Sigmoid colon (tissue), 7 donors: ENCODE measurements at places on chromosomes 5 and 9.

GRCh38 chr9:69276775-69277174, 48.2 kb upstream of the ENTREP1 start:
- no peak for DNase-seq
- H3K27me3 ChIP-seq = no peaks in the 10 kb centered on the region
- no peaks in the 10 kb centered on the region for H3K4me1 ChIP-seq

DNA sequence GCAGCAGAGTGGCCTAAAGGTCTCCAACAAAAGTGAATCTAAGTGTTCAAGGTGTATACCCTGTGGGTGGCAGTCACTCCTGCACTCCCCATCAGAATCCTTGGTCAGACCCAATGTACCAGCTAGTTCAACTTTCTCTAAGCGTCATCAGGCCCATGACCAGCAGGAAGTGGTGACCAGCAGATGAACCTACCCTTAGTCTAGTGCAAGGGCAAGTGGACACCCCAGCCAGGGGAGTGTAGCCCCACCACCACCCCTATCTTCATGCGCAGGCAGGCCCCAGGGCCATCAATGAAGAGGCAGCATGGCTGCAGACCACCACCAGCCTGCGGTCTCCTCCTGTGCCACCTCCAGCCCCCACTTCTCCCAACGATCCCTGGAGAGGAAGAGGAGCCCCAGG, 213.1 kb downstream of the AGTPBP1 start:
- no peak for DNase-seq
- no peak overlapping the region for H3K27ac ChIP-seq
- H3K27me3 ChIP-seq = no peaks in the 10 kb centered on the region
- no peak overlapping the region for H3K4me3 ChIP-seq
- H3K36me3 ChIP-seq = no peaks in the 10 kb centered on the region

GRCh38 chr9:69195668-69196067, 21.6 kb downstream of the TJP2 start:
- H3K4me3 ChIP-seq = no peak overlapping the region
- no peaks in the 10 kb centered on the region for H3K36me3 ChIP-seq
- H3K27me3 ChIP-seq = no peaks in the 10 kb centered on the region
- no peak overlapping the region for H3K27ac ChIP-seq
- no peak for DNase-seq

DNA sequence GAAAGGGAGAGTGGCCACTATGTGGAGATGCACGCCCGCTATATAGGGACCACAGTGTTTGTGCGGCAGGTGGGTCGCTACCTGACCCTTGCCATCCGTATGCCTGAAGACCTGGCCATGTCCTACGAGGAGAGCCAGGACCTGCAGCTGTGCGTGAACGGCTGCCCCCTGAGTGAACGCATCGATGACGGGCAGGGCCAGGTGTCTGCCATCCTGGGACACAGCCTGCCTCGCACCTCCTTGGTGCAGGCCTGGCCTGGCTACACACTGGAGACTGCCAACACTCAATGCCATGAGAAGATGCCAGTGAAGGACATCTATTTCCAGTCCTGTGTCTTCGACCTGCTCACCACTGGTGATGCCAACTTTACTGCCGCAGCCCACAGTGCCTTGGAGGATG, 19.8 kb downstream of the RGMB start:
- no peaks in the 10 kb centered on the region for H3K27me3 ChIP-seq
- no peak for DNase-seq
- no peak overlapping the region for H3K27ac ChIP-seq
- H3K36me3 ChIP-seq = peaks cover 13% of the 10 kb centered on the region
- H3K4me1 ChIP-seq = peaks cover 24% of the 10 kb centered on the region

DNA sequence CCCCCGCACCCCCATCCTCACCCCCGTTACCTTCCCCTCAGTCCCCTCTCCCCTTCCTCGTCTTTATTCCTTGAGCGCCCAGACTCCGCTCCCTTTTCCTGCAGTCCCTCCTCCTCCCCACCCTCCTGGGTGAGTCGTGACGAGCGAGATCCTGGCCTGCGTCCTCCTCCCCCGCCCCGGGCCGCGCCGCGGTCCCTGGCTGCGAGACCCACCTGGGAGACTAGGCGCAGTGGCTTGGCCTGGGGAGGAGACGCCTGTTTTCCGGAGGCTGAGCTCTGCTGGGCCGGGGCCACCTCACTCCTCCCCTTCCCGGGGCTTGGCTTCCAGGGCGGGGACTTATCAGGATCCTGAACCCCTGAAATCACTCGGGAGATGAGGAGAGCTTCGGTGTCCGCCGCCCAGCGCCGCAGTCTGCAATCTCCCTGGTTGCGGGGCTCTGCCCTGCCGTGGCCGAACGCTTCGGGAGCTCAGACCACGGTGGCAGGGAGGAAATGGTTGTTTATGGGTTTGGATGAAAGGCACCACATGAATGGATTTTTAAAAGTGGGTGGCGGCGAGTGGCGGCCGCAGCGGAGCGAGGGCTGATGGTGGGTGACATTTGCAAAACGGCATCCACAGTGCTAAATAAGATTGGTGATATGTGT, 984 bp downstream of the STXBP1 start:
- no peaks in the 10 kb centered on the region for H3K36me3 ChIP-seq
- peaks cover 23% of the 10 kb centered on the region for H3K4me1 ChIP-seq
- H3K27ac ChIP-seq = peak overlapping the region; percentile 91

DNA sequence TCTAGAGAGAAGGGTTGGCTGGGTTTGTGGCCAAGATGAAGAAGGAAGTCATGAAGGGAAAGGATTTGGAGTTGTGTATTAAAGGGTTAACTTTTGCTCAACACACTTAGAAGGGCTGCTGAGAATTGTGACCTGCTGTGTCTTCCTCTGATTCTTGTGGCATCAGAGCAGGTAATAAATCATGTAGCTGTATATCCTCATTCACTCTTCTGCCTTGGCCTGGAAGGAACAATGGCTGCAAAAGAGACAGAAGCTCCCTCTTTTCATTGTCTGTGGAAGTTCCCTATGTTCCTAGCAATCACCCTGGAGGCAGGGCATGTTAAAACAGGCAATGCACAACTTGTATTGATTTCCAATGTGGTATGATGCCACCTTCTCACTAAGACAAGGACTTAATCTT, 159.1 kb downstream of the LRRC70 start:
- no peaks in the 10 kb centered on the region for H3K4me1 ChIP-seq
- no peaks in the 10 kb centered on the region for H3K36me3 ChIP-seq
- no peaks in the 10 kb centered on the region for H3K27me3 ChIP-seq
- DNase-seq = no peak
- no peak overlapping the region for H3K27ac ChIP-seq

DNA sequence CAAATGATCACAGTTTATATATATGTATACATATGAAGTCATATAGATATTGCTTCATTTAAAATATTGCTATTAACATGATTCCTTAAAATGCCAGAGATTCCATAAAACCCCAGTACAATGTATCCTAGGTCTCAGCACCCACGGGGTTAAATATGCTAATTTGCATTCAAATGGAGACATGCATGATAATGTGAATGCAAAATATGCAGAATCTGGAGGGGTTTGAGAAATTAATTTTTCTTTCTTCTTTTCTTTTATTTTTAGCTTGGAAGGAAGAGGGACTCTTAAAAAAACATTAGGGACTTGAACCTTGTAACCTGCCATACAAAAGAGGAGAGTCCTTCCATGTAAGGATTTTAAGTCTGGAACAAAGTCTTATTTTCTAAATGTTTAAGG, 211.9 kb downstream of the MEF2C start:
- peaks cover 86% of the 10 kb centered on the region for H3K27me3 ChIP-seq
- no peaks in the 10 kb centered on the region for H3K36me3 ChIP-seq
- no peak for DNase-seq
- peaks cover 33% of the 10 kb centered on the region for H3K4me1 ChIP-seq
- no peak overlapping the region for H3K4me3 ChIP-seq

DNA sequence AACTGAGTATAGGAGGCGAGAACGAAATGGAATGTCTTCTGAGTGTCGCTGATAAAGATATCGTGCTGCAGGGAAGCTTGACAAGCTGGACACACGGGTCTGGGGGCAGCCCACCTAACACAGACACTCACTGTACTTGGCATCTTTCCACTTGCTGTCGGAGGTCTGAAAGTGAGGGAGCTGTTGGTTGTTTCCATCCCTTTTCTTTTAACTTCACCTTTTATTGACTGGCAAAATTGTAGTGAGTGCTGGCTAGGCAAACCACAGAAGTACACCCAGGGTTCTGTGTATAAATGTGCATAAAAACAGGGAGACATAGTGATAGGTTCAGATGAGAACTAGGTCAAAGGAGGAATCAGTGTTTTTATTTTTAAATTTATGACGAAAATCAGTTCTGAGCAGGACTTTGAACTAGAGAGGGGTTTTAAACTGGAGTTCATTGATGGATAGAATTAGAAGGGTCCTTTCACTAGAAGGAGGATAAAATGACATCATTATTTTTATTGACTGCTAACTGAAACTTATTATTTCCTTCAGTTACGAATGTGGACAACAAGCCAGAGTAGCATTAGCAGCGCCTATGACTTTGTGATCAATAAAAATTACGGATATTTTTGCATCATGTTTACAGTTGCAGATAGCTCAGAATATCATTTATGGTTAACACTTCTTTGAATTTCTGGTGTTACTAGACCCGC, 817 bp downstream of the GAPVD1 start:
- peak overlapping the region; percentile 84 for H3K4me3 ChIP-seq
- H3K27ac ChIP-seq = peak overlapping the region; percentile 89
- H3K4me1 ChIP-seq = peaks cover 16% of the 10 kb centered on the region
- no peaks in the 10 kb centered on the region for H3K27me3 ChIP-seq
- DNase-seq = no peak
- H3K36me3 ChIP-seq = no peaks in the 10 kb centered on the region

- DNase-seq = no peak
- H3K27me3 ChIP-seq = peaks cover 9% of the 10 kb centered on the region
- H3K27ac ChIP-seq = peak overlapping the region; percentile 62
- peak overlapping the region; percentile 47 for H3K4me3 ChIP-seq
- peaks cover 23% of the 10 kb centered on the region for H3K4me1 ChIP-seq
- no peaks in the 10 kb centered on the region for H3K36me3 ChIP-seq
These were observed 146.3 kb downstream of the ERCC6L2 start for GRCh38 chr9:96021551-96022444.

DNA sequence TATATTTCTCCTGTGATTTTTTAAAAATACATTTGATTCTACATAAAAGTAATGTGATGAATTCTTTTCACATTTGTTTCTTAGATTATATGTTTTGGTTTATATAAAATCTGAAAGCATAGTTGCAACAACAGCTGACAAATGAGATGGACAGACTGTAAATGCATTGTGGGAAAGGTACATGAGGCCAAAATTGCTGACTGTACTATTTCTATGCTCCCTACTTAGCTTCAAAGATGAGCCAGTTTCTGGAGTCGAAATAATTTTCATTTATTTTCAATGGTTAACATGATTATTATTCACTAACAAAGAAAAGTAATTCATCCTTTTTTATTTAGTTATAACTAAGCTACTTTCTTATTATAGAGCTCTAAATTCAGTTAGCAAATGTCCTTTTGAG, 441.3 kb upstream of the CCNG1 start:
- no peaks in the 10 kb centered on the region for H3K36me3 ChIP-seq
- H3K27me3 ChIP-seq = no peaks in the 10 kb centered on the region
- no peaks in the 10 kb centered on the region for H3K4me1 ChIP-seq
- H3K4me3 ChIP-seq = no peak overlapping the region
- no peak overlapping the region for H3K27ac ChIP-seq

DNA sequence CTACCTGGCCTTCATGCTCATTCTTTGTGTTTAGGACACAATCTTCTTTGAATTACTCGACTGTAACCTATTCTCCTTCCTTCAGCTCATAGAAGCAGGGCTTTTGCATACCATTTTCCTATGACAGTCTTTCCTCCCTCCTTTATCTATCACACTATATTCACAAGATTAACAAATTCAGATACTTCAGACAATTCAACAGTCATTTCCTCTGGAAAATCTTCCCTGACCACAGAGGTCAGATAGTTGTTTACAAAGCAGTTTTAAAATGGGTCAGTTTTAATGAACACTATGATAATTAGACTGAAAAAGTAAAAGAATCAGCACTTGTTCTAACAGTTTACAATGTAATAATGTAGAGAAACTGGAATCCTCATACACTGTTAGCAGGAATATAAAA, 4.3 kb downstream of the CAAP1 start:
- no peaks in the 10 kb centered on the region for H3K27me3 ChIP-seq
- no peaks in the 10 kb centered on the region for H3K36me3 ChIP-seq
- no peak overlapping the region for H3K4me3 ChIP-seq
- DNase-seq = no peak
- no peaks in the 10 kb centered on the region for H3K4me1 ChIP-seq
